ELR (cell line): ENCODE measurements at places on chromosomes 6 and 20.

DNA sequence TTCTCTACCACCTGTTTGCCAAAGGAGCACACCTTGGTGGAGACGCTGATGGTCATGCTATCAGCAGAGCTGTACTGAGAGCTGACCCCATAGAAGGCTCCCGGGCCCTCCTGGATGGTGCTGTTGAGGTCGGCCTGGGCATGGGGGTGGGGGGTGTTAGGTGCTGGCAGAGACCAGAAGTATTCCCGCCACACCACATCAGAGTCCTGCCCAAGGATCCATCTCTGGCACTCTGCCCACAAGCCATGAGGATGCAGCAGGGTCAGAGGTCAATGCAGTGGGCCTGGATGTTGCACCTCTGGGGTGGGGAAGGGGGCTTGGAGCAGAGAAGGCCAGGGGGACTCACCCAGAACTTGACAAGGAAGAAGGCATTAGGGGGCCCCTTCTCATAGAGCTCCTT is 7.4 kb downstream of the RPL10A start:
- DNase-seq, result no peak

DNA sequence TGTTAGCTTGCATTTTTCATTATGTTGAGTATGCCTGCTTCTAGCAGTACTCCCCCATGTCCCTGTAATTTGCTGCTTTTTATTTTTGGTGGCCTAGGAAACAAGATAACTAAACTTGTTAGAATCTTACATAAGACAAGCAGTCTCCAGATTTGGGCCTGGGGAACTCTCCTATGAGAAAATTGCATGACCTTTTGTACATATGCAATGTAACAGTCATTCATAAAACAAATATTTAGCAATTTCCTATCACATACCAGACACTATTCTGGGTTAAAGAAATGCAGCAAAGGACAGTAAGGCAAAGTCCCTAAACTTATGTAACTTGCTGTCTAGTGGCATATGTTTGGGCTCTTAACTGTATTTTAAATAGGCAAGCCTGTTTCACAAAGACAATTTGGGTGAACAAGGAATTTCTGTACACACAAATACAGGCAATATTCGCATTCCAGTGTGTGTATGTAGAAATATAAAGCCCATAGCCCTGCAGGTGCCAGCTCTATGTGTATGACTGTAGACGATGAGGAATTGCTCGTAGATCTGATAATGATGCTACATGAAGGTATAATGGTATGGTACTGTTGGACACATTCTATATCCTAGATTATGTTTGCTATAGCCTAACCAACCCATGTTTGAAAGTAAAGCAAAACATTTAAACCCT is 305.2 kb upstream of the CITED2 start:
- no peak for DNase-seq

DNA sequence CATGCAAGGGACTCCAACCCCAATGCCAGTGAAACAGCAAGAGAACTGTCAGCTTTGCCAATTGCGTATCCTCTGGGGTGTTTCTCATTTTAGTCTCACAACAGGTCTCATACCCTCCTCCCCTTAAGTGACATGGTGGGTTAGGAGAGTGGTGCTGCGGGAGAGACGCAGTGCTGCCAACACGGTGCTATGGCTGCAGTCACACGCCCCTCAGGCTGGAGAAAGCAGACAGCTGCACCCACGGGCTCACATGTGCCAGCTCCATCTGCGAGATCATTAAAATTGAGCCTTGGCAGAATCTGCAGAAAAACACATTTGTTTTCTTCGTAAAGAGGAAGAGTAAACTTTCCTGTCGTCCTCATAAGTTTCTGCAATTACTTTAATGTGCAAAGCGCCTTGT is 114.7 kb downstream of the ANKRD60 start:
- DNase-seq, result no peak

GRCh38 chr6:11813606-11814005 is 35.0 kb upstream of the ADTRP start:
- DNase-seq, result no peak

DNA sequence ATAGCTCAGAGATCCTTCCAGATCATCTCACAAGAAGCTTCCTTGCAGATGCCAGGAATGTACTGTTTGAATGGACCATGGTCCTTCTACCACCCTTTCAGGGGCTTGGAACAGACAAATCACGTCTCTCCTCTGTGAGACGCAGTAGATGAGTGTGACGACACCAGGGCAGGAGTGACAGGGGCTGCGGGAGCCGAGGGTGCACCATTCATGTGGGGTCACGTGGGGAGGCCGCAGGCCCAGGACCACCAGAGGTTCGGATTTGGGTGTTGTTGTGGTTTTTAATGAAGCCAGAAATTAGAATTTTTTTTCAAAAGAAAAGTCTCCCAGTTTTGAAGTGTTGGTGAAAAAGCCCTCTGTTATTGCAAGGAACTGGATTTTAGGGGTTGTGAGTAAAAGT is 79.2 kb downstream of the PREX1 start:
- DNase-seq, result no peak

DNA sequence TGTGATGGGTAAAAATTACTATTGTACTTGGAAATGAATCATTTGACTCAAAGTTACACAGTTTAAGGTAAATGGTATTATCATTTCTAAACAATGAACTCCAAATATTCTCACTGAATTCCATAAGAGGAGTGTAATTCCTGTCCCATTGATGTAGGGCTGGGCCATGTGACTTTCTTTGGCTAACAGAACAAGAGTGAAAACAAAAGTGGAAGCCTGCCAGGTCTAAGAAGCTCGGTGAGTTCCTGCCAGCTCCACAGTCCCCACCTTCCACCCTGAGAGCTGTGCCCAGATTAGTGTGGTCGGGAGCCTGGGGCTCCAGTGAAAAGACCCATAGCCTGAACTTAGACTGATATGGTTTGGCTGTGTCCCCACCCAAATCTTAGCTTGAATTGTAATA is 24.6 kb downstream of the TBXT start:
- no peak for DNase-seq

GRCh38 chr20:22579119-22579427 is 5.3 kb downstream of the FOXA2 start:
- DNase-seq, result no peak

DNA sequence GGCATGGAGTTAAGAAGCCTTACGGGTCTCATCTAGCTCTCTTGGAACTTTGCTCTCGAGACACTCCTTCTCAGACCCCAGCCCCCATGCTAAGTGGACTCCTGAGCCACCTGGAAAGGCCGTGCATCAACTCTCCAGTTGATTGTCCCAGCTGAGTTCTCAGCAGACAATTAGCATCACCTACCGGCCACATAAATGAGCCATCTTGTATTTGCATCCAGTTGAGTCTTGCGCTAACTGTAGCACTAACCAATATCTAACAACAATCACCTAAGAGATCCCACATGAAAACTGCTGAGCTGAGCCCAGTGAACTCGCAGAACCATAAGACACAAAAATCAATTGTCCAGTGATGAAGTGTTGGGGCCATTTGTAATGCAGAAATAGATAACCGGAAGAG is 49.7 kb downstream of the PCNA start:
- DNase-seq, result no peak

DNA sequence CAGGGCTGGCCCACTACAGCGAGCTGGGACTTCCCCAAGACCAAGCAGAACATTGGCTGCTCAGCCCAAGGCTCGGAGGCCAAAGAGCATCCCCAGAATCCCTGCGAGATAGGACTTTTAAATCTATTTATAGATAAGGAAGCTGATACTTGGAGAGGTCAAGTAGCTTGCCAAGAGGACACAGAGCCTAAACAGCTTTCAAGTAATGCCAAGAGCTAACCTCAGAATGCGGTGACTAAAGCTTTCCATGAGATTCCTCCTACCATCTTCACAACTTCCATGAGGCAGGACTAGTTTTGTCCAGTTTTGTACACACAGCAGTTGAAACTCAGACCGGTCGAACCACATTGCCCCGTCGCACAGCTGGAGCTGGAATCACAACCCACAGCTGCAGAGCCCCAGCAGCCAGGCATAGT is 168.1 kb upstream of the TOP1 start:
- peak; percentile 40 for DNase-seq

GRCh38 chr6:133085896-133086295 is 155.3 kb upstream of the EYA4 start:
- DNase-seq, result no peak

GRCh38 chr6:36944650-36945049 is 9.9 kb upstream of the PI16 start:
- DNase-seq, result no peak

- DNase-seq, result peak; percentile 42
These were observed 62.5 kb upstream of the TOP1 start for GRCh38 chr20:40966103-40966502.

DNA sequence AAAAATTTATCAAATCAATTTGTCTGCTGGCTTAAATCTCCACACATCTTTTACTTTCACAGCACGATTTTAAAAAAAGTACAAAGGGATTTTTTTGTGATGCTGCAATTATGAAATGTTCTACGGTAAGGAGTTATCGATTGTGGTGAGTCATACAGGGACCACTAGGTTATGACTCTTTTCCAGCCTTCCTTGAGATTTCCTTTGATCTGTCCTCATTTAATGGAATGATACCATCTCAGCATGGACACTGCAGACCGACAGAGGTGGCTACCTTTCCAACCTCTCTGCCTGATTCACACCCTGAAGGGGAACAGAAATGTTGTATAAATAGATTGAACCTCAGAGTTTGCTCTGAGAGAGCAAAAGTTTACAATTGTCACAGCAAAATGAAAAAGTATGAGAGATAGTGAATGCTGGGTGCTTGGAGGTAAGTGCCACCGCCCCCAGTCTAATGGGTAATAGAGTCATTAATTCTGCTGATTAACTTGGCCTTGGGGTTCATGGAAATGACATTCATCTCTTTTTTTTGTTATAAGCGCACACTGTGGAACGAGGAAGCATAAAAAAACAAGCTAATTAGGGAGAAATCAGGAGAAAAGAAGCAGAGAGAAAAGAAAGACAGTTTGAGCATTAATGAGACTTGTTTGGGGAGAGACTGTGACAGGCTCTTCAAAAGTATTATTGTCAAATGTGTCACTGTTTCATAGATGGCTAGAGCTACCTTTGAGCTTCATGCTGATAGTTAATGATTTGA is 306.0 kb downstream of the RNF144B start:
- DNase-seq, result no peak

GRCh38 chr20:62121776-62122653 is at the start of gene LSM14B:
Gene LSM14B (plus strand): TSS chr20:62122475. CDS start chr20:62122667, 192 bp downstream.
- peak; percentile 98 for DNase-seq

DNA sequence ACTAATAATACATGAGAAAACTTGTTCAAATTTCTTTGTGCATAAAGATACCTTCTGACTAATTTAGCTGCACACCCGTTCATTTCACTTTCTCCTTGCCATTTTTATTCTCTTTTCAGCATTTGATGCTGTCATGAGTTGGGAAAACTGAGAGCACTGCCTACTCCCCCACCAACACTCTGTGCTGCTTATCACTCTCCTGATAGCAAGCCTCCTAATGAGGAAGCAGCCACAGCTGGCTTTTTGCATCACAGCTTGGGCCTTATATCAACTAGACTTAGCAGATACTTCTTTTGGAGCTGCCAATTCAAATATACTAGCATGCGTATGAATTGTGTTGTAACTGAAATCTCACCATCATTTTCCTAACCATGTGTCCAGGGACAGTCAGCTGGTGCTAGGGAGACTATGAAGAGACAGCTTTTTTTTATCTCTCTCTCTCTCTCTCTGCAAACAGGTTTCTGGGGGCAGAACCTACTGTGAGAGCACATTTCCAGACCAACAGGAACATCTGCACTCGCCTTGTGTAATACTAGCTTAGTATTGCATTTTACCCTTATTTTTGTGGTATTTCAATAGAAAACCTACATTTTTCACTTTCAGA is 699.0 kb downstream of the KHDRBS2 start:
- DNase-seq, result no peak

- DNase-seq, result peak; percentile 86
These were observed 159.8 kb downstream of the TFAP2C start for GRCh38 chr20:56788671-56789610.

GRCh38 chr20:63517376-63518309 is 2.9 kb upstream of the PPDPF start:
- DNase-seq, result no peak

GRCh38 chr6:19715167-19715551 is 122.0 kb upstream of the ID4 start:
- DNase-seq, result peak; percentile 33

GRCh38 chr20:53738039-53738944 is 144.7 kb upstream of the ZNF217 start:
- DNase-seq, result peak; percentile 92

GRCh38 chr6:164151161-164152120 is 736.9 kb downstream of the QKI start:
- no peak for DNase-seq

DNA sequence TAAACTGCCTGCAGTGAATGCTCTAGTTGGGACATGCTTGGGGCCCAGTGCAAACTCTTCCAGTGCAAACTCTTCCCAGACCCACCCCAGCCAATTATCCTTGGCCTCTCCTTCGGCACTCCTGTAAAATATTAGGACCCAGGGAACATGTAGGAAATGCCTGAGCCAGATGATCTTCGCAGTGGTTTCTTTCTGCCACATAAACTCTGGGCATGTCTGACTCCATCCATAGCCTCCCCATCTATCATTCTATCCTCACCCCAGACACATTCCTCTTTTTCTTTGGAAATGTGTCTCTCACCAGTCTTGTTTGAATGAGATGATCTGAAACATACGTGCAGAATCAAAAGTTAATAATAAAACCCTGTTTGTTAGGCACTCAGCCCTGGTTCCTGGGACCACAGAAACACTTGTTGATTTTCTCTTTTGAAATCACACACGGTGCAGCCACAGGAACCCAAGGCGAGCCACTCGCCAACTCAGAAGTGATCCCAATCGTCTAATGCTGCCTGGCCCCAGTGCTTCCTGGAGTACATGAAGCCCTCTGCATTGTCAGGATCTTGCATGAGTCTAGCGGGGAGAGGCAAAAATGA is 108.9 kb upstream of the CST7 start:
- DNase-seq, result no peak

GRCh38 chr6:24660105-24660504 is 6.6 kb downstream of the TDP2 start:
- no peak for DNase-seq

GRCh38 chr20:63645218-63645617 is 8.0 kb downstream of the STMN3 start:
- no peak for DNase-seq

DNA sequence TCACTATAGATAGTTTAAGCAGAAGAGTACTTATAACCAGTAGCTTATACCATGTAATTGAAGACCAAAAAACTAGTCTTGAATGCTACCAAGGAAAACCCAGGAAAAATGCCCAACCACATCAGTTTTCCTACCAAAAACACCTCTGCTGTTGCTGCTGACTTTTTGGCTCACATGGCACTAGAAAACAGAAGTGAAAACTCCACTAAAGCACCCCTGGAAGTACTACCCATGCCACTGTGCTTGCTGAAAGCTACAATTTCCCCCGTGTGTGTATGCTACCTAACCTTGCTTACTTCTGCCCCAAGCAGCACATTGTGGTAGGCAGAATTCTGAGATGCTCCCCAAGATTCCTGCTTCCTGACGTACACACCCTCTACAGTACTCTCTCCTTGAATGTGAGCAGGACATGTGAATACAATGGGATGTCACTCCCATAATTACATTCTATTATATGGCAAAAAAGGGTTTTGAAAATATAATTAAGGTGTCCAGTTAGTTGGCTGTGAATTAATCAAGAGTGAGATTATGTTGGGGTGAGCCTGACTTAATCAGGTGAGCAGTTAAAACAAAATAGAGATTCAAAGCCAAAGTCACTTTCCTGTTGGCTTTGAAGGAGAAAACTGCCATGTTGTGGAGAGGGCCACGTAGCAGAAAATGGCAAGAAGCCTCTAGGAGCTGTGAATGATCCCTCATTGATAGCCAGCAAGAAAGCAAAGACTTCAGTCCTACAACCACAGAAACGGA is 209.8 kb upstream of the MARCKS start:
- no peak for DNase-seq

GRCh38 chr6:166929542-166930189 is 26.7 kb downstream of the RNASET2 start:
- no peak for DNase-seq
